ENCODE measurements at places on chromosomes 2 and 18.

DNA sequence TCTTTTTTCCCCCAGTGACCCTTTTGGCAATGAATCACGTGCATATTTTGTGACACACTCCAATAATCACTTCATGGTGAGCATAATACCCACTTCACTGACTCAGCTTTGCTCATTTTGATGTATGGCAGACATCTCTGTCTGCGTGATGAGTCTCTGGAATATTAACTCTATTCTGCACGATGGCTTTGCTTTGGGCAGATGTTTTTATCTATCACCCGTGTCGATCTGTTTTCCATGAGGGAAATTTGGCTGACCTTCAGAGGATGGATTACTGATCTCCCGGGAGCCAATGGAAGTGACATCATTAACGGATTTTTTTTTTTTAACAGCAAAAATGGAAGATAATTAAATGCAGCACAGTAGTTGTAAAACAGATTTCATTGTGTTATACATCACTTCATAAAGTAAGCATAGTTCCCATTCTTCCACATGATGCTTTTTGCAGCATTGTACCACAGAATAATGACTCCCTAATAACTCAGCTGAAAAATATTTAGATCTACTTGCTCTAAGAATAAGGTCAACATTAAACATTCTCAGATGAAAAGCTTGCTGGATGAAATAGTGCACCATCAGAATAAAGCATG lies 29.8 kb downstream of the CDC42EP3 start:
- no peak for DNase-seq

- no peak for DNase-seq
These were observed 28.7 kb downstream of the COPS9 start for GRCh38 chr2:240107477-240107796.

GRCh38 chr2:176130957-176131847 lies 1.7 kb downstream of the HOXD8 start:
- DNase-seq, result no peak

GRCh38 chr2:171406044-171406443 lies 27.7 kb downstream of the METTL8 start:
- no peak for DNase-seq

GRCh38 chr2:232348936-232349335 lies 29.6 kb upstream of the ALPP start:
- no peak for DNase-seq

GRCh38 chr2:223457301-223457700 lies 144.9 kb downstream of the SCG2 start:
- no peak for DNase-seq

DNA sequence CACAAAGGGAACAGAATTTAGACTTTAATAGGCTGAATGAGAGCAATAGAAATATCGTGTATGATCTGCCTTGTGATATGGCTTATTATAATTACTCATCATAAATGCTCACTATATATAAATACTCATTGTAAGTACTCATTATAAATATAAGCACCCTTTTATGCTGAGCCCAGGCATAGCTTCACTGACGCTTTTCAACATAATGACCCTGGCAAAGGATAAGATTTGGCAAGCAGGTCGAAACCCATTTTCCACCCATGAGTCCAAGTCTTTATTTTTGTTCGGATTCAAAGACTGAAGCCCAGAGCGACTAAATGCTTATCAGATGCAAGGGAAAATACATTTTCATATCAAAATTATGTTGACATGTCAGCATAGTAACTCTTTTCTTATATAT lies 500.4 kb downstream of the SLC4A3 start:
- DNase-seq, result no peak

- DNase-seq, result peak; percentile 82
These were observed 1.1 kb upstream of the CXCR4 start for GRCh38 chr2:136118819-136119716.

GRCh38 chr18:10442551-10442971 lies 11.9 kb upstream of the APCDD1 start:
- no peak for DNase-seq

DNA sequence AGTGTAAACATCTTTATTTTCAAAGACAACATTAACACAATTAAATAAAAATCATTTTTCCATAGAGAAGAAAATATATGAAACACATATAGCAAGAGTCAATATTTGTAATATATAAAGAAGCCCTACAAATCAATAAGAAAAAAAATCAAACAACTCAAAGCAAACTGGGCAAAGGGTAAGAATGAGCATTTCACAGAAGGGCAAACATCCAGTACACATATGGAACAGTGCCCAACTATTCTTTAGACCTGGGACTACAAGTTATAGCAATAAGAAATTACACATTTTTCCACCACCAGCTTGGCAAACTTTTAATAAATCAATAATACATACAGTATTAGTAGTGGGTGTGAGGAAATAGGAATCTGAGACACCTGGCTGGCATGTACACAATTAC lies 324.1 kb downstream of the CYP26B1 start:
- DNase-seq, result no peak

- DNase-seq, result no peak
These were observed 39.9 kb downstream of the CROCC2 start for GRCh38 chr2:240946046-240946445.

- no peak for DNase-seq
These were observed 806.7 kb downstream of the NRXN1 start for GRCh38 chr2:50225021-50225928.

GRCh38 chr2:27863146-27863545 lies 27.0 kb downstream of the RBKS start:
- no peak for DNase-seq

GRCh38 chr2:218168635-218169462 lies 2.1 kb upstream of the CXCR1 start:
- peak; percentile 33 for DNase-seq

GRCh38 chr2:44770221-44771195 lies 171.0 kb upstream of the SIX3 start:
- no peak for DNase-seq

DNA sequence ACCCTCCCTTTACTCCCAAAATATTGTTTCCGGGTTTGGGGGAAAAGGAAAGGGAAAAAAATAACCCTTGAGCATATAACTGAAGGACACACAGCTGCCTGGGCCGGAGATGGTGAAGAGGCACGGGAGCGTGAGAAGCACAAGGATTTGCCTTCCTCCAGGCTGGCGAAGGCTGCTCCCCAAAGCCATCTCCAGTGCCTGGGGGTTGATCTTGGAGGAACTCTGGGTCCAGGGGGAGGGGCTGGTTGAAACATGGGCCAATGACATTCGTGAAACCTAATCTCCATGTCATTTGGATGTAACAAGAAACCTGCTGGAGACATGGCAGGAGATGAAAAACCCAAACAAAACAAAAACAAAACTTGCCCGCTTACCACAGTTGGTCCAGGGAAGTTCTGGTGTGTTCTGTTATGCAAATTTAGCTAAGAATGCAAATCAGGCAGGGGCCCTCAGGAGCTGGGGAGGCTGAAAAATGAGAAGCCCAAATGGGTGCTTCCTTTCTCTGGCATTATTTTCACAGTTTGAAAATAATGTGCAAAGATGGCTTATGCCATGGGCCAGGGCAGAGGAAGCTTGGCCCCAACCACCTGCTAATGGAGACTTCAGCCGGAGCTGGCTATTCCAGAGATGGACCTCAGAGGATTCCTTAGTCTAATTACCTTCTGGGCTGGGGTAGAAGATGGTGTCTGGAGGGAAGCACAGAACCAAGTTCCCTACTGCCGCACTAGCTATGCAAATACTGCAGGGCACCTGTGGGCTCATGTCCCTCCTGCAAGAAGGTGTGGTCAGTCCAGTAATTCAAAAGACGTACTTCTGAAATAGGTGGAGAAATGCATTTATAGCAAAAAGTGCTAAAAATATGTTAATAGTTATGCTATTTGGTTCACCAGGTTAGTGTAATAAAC lies 180.9 kb downstream of the BCL2 start:
- no peak for DNase-seq

- no peak for DNase-seq
These were observed 484 bp downstream of the ABCB6 start for GRCh38 chr2:219218217-219218731.

DNA sequence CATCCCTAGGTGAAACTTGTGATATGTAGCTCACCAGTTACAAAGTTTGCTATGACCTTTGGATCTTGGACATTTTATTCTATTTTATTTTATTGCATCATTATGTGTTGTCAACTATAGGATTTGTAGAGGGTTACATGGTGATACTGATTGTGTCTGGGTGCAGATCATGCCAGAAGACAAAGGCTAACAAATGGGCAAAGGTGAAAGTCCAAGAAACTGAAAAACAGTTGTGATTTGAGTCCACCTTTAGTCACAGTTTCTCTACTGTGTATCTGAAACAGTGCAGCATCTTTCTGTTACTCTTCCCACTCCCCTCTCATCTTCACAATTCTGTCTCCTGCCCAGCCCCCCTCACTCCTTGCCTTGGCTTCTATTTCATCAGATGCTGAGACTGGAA lies 111.9 kb upstream of the LYPD6 start:
- DNase-seq, result no peak

GRCh38 chr2:109448946-109449788 lies 164.6 kb downstream of the SEPTIN10 start:
- DNase-seq, result no peak

DNA sequence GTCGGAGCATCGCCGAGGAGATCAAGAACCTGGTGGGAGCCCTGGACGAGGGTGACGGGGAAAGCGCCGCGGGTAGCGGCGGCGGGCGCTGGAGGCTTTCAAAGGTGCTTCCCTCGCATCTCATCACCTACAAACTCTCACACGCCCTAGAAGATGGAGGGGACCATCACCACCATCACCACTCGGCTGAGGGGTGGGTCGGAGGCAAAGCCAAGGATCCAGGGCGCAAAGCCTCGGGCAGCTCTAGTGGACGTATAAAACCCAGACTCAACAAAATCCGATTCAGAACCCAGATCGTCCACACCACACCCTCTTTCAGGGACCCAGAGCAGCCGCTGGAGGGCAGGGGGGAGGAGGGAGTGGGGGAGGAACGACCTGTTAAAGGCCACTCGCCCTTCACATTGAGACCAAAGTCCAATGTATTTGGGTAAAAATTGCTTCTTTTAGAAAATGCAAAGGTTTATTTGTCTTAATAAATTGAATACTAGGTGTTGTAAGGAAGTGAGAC lies 1.5 kb downstream of the SOWAHC start:
- no peak for DNase-seq

- DNase-seq, result no peak
These were observed 39.0 kb upstream of the MAL start for GRCh38 chr2:94986392-94986963.

DNA sequence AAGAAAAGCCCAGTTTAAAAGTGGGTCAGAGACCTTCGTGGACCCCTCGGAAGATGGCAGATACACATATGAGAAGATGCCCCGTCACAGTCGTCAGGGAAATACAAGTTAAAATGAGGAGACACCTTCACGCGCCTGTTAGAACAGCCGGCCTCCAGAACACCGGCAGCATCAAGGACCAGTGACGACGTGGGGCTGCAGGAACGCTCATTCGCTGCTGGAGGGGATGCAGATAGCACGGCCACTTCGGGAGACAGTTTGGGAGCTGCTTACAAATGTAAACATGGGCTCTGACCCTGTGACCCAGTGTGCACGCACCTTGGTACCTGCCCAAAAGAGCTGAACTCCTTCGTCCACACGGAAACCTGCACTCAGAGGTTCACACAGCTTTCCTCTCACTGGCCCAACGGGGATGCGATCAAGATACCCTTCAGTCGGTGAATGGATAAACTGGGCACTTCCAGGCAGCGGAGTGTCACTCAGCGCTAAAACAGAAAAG lies 83.7 kb upstream of the CTDP1 start:
- DNase-seq, result no peak

DNA sequence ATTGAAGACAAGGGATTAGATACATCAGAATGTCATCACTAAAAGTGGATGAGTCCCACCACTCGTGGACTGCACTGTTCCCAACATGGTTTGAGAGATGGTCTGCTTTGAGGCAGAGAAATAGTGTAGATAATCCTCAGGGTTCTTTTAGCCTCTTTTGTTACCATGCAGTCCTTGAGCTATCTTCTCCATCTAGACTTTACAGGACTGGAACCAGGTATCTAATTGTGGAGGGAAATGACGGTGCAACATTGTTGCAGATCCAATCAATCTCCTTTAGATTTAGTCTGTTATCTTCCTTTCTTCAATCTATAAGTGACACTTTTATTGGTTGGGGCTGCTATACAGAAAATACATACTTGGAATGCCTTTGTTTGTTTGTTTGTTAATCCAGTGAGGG lies 183.8 kb upstream of the CWC22 start:
- DNase-seq, result no peak

DNA sequence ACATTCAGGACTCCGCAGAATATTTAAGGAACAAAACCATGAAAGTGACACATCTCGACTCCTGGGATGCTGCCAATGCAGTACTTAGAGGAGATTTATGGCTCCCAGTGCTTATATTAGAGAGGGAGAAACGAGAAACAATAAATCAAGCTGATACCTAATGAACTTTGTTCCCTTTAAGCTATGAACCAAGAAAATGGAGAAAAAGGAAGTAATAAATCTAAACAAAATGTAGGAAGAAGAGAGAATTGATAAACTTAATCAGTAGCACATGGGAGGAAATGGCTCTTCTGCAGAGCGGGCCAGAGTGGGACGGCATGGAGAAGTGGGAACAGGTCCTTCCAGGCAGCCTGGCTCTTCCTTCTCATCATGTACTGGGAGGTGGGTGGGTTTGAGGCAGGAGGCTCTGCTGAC lies 42.7 kb downstream of the NPPC start:
- DNase-seq, result no peak
